ENCODE measurements at places on chromosomes 11 and 22. TPM values are rescaled to one million over a fixed set of nuclear protein-coding genes. Genes with fewer than 3 reads are reported as not detected.
A peak's percentile ranks its signal among the peaks of the same experiment; 100 is the strongest.

- peak; percentile 47 for DNase-seq
Observed at GRCh38 chr11:28110108-28110820, 2.1 kb downstream of the METTL15 start.

The PHOX2A gene
- polyA plus RNA-seq, result not detected

The MTMR3 gene
- polyA plus RNA-seq, result 7.7 TPM

DNA sequence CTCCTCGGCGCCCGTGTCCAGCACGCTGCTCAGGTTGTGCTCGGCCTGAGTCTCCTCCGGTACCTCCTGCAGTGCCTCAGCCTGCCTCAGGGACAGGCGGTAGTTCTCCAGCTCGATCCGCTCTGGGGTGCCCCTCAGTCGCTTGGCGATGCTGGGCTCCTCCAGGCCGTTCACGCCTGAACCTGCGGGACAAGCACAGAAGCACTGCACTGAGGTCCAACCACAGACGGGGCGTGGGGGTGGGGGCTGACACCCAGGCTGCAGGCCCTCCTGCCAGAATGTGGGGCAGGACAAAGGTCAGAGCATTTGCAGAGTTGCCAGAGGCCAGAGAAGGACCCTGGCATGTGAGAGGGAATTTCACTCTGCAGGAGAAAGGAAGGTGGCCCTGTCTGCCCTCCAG, 67.6 kb upstream of the BID start:
- no peak for DNase-seq

The LGALS1 gene
- polyA plus RNA-seq, result 1,477 TPM

The HEPN1 gene
- not detected for polyA plus RNA-seq

- DNase-seq, result no peak
Observed at GRCh38 chr22:50310031-50310722, 2.7 kb upstream of the PLXNB2 start.

GRCh38 chr11:29005401-29005980, 897.3 kb downstream of the METTL15 start:
- DNase-seq, result peak; percentile 22

The TNNT3 gene
- not detected for polyA plus RNA-seq

The RFPL3 gene
- not detected for polyA plus RNA-seq

DNA sequence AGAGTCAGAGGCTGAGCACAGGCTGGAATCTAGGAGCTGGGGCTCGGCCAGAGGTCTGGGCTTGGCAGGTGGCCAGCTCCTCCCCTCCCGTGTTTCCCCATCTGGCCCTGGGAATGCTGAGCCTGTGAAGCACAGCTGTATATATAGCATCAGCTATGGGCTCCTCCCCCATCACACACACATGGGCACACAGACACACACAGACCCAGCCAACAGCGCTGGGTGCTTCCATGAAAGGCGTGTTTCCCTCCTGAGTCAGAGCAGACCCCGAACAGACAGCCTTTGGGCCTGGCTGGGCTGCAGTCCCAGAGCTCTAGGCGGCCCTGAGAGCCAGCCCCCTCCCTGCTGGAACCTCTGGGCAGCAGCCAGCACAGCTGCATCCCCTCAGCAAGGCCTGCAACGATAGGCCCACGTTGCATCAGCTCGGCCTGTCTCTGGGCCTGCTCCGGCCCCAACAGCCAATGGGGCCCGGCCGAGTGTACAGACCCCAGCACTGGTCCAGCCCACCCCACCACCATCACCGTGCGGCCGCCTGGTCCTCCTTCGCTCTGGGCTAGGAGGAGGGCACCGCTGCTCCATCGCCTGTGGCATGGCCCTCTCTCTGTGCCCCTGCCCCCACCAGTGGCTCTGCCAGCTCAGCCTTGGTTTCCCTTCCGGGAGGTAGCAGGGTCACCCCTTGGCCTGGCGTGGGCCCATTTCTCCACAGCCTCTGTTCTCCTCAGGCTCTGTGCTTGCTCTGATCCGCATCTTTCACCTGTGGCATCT, 7.6 kb upstream of the SERPINH1 start:
- no peak for DNase-seq

- DNase-seq, result no peak
Observed at GRCh38 chr22:30701872-30702271, 7.2 kb downstream of the OSBP2 start.

DNA sequence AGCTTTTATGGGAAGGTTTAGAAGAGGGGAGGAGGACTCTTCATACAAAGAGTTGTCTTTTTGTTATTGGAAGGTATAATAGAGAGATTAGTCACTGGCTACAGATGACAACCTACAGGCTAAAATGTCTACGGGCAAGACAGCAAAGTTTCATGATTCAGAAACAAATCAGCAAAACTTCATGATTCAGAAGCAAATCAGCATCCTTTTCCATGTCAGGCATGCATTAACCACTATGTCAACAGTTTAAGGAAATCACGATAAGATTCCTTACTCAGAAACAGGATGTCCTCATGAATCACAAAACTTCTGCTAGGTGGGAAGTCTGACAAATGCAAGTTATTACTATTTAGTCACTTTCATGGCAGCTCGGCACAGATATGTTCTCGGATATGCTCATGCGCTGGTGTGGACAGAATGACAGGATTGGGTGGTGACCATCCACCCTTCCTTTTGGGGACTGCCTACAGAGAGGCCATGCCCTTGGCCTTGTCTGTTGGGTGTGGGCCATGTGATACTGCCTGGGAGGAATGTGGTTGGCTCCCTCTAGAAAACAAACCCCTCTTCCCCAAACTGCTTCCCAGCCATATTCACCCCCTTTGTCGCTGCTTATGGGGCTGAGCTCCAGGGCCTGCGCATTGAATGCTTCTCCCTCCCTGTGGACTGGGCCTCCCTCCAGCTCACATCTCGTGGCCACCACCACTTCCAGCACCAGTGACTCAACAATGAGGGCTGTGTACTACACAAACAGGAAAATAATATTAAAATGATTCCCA, 10.1 kb downstream of the C11orf91 start:
- peak; percentile 82 for DNase-seq

DNA sequence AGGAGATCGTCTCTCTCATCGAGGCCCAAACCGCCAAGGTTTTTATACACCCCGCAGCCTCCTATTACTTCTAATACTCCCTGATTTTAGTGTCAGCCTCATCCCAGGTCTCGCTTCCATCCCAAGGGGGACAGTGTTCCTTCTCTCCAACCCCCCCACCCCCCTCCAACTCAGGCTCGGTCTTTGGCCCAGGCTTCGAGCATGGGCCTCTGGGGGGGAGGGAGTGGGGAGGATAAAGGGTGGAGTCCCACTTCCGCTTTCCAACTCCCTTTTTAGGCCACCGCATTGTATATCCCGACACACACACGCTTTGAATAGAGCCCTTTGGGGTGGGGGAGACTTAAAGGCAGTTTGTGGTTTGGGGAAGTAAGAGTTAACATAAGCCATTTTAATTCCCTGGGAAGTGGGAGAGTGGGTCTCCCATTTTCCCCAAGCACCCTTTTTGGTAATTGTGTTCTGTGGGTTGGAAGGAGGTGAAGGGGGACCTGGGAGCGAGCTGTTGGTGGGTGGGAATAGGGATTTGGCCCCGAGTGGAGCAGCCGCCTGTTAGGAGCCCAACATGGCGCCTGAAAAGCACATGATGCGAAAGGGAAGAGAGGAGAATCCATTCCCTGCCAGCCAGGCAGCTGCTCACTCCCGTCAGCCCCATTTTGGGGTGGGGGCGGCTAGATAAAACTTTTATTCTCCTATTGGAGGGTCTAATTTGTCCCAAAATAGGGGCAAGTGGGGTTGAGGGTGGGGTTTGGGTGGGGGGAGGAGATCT, 844 bp downstream of the PCF11 start:
- DNase-seq, result peak; percentile 61

- DNase-seq, result peak; percentile 68
Observed at GRCh38 chr11:63768237-63769041, at the start of gene ZFTA. TSS of gene ZFTA (minus strand) at chr11:63768775. CDS start at chr11:63768622, 153 bp downstream.

DNA sequence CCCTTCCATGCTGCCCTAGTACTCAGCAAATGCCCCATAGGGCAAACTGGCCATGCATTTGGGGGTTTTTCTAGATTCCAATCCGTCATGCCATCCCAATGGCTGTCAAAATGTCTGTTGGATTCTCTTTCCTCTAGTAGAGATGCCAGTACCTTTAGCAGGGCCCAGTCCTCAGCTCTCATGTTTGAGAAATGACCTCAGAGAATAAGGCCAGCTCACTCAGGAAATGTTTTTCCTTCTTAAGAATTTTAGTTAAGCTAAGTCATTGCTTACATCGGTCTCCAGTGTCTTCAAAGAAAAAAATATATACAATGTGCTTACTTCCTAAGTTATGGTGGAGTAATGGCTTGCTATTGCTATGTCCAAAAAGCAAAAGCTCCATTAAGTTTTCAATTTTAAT, 14.1 kb upstream of the ALKBH3 start:
- DNase-seq, result no peak

The KCNE3 gene
- 0.23 TPM for polyA plus RNA-seq

GRCh38 chr11:93814966-93815633, 31.0 kb downstream of the MED17 start:
- DNase-seq, result no peak

Measured in A549 (cell line).